Right lung (tissue), 10 donors: ENCODE measurements at places on chromosomes 2 and 18. TPM values are rescaled to one million over a fixed set of nuclear protein-coding genes. Genes with fewer than 3 reads are reported as not detected.

- DNase-seq = no peak
These were observed 7.0 kb downstream of the FAM228A start for GRCh38 chr2:24181849-24182248.

GRCh38 chr2:201471732-201472393 lies 20.3 kb downstream of the STRADB start:
- DNase-seq = no peak

GRCh38 chr2:173644146-173644545 lies 289.5 kb downstream of the CDCA7 start:
- no peak for DNase-seq

DNA sequence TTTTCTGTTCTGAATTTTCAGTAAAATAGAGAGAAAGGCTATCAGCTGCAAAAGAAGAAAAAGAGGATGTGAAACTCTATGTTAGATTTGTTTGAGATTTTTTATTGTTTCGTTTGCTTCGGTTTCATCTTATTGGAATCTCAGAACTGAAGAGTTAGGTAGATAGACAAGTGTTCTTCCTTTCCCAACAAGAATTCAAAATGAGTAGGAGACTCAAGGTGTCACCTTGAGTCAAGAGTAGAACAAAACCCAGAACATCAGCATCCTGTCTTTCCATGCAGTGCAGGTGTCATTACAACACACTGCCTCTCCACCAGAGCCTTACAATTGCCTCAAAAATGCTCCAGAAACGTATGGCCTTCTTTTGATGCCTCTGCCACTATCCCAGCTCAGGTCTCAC lies 21.1 kb downstream of the NBAS start:
- DNase-seq = no peak

GRCh38 chr18:37873416-37873815 lies 307.8 kb upstream of the CELF4 start:
- DNase-seq = no peak

GRCh38 chr2:126177479-126177878 lies 478.5 kb upstream of the GYPC start:
- DNase-seq = no peak

The SNORC gene
- polyA plus RNA-seq = 0.90 TPM

The BOLL gene
- polyA plus RNA-seq = not detected

- DNase-seq = no peak
These were observed 111.2 kb upstream of the AGAP1 start for GRCh38 chr2:235382601-235383000.

The ANKRD30B gene
- not detected for polyA plus RNA-seq

GRCh38 chr2:185618625-185619024 lies 120.0 kb upstream of the FSIP2 start:
- DNase-seq = no peak

GRCh38 chr2:10400978-10401951 lies 46.9 kb downstream of the ODC1 start:
- no peak for DNase-seq

DNA sequence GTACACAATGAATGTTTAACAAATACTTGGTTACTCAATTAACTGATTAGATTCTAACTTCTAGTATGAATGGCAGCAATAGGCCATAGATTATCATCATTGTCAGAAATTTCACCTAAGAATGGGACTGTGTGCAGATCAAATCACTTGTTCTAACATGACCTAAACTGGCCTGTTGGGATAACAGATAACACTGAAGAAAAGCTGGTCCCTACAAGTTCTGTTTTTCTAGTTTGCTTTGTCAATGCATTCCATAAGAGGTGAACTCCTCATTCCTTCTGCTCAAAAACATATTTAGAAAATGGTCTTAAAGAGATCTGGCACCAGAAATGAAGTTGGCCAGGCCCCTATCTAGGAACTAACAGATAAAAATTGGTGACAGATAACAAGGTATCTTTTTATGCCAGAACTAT lies 175.4 kb downstream of the THADA start:
- no peak for DNase-seq

The ALPG gene
- polyA plus RNA-seq = 0.12 TPM

The AQP4 gene
- 52.4 TPM for polyA plus RNA-seq

DNA sequence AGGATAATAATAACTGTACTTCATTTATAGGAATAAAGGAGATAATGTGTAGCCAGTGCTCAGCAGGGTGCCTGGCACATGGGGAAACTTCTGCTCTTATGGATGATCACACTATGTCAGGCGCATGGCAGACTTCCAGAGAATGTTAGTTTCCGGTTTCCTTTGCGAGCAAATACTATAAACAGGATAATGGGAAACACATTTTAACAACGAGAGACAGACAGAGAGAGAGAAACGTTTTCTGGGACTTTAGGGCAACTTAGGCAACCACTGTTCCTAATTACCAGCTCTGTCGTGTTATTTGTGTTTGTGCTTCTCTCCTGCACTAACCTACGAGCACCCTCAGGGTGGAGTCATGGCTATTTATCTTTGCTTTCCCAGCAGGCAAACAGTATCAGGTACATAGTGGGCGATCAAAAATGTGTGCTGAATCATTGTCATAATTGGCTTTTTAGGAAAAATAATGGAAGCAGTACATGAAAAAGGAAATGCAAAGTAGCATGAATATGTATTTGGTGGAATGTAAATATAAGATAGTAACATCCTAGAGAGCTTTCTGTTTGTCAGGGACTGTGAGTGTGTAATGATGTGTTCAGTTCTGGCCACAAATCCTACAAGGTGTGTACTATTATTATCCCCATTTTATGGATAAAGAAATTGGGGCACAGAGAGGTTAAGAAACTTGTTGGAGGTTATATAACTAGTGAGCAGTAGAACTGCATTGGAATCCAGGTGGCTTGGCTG lies 36.8 kb upstream of the IGFBP2 start:
- peak; percentile 61 for DNase-seq

The CERKL gene
- polyA plus RNA-seq = 9.2 TPM

DNA sequence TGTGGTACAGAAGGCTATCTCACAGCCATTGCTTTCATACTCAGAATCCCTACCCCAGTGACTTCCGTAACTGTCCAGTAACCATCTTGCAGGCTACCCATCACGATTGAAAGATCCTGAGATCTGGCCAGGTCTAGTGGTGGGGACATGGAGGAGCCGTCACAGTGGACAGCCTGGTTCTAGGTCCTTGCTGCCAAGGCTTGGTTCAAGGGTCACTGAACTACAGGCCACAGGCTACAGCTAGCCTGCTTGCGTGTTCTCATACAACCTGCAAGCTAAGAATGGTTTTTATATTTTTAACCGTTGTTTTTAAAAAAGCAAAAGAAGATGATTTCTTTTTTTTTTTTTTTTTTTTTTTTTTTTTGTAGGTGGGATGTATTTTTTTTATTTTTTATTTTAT lies 151.6 kb downstream of the MYO1B start:
- DNase-seq = no peak

The OTOS gene
- polyA plus RNA-seq = not detected

The NPPC gene
- polyA plus RNA-seq = 0.91 TPM

- peak; percentile 24 for DNase-seq
These were observed 47.1 kb upstream of the CCBE1 start for GRCh38 chr18:59744271-59744721.

The SPOPL gene
- polyA plus RNA-seq = 26.7 TPM
